ENCODE measurements at places on chromosomes 6 and 20.
A peak's percentile ranks its signal among the peaks of the same experiment; 100 is the strongest.

DNA sequence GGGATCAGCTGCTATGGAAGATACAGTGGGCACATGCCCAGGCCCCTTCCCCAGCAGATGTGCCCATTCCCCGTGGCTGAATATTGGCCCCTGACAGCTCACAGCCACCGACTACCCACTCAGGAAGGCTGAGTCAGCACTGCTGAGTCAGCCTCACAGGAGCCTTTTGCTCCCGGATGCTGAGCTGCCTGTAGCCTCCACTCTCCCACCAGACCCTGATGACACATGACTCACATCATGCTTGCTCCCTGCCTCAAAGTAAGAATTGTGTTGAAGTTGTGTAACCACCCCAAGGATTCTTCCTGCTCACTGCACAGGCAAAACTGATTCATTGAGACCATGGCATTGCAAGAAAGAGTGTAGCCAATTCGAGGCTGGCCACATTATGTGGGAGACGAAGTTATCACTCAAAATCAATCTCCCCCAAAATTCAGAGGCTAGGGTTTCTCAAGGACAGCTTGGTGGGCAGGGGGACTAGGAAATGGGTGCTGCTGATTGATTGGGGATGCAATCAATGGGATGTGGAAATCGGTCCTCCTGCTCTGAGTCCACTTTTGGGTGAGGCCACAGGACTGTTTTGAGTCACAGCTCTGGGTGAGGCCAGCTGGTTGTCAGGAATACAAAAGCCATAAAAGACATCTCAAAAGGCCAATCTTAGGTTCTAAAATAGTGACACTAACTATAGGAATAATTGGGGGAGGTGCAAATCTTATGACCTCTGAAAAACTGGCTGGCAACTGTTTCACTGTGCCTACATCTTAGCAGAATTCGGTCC, 556.6 kb upstream of the CDH4 start:
- no peak for DNase-seq

- DNase-seq = no peak
Observed at GRCh38 chr6:165571068-165571682, 91.9 kb downstream of the PDE10A start.

GRCh38 chr6:36118550-36119107, 11.7 kb upstream of the MAPK13 start:
- DNase-seq = peak; percentile 50

DNA sequence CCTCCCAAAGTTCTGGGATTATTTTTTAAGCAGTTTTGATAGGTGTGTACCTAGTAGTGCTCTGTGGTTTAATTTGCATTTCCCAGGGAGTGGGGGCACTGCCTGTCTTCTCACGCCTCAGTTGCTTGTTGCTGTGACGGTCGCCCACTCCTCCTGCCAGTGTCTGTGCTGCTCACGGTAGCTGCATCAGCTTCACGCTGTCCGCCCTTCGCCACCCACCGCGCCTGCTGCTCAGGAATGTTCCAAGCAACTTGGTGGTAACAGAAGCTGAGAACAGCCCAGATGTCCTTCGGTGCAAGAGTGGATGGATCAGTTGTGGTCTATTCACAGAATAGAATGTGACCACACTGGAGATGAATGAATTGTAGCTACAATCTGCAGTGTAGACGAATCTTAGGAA, 22.9 kb downstream of the DNAJC5 start:
- no peak for DNase-seq

- no peak for DNase-seq
Observed at GRCh38 chr6:55568808-55569439, 10.1 kb downstream of the HMGCLL1 start.

DNA sequence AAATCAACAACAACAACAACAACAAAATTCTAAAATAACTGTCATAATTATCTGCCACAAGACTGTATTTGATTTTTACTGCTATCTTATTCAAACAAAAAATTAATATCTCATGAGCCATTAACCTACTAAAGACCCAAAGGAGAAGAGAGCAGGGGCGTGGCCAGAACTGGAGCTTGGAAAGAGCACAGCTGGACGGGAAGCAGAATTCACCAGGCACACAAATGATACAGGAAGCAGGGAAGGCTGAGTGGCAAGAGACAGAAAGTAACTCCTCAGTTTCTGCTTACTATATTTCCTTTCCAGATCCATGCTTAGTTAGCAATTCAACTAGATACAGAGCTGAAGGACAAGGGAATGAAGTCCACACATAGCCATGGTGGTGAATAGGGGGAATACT, 54.4 kb downstream of the FKBP5 start:
- no peak for DNase-seq

DNA sequence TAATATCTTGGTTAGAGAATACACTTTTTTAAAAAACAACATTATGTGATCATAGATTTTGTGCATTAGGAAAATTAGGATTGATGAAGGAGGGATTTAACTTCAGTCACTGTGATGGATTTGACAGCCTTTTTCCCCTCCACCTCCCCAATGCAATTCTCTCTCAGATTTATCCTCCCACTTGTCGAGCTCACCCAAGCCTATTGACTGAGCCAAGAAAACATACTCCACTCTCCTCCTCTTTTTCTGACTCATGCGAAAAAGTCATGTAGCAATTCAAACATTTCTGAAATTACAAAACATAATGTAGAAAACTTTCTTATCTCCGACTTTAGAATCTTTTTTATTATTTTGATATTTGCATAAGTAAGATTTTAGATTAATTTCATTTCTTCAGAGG, 24.1 kb downstream of the KLHL32 start:
- no peak for DNase-seq

- no peak for DNase-seq
Observed at GRCh38 chr6:159487636-159488035, 205.4 kb downstream of the SOD2 start.

DNA sequence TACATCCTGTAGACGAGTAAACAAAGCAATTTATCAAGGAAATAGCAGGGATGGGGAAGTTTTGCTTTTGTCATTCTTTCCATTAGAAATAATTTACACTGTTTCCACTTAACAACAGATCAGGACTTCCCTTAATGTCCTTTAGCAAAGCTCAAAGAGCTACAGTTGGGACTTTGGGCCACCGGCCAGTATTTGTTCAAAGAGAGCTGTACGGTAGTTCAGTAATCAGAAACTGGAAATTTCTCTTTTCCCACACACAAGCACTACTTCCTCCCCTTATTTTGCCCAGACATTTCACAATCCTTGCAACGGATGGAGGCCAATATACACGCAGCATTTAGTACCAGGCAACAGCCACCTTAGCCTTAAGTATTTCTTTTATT, 12.1 kb upstream of the HINT3 start:
- no peak for DNase-seq

- DNase-seq = no peak
Observed at GRCh38 chr6:15936503-15936902, 192.4 kb upstream of the MYLIP start.

GRCh38 chr6:150857062-150857944, 8.2 kb upstream of the MTHFD1L start:
- no peak for DNase-seq

DNA sequence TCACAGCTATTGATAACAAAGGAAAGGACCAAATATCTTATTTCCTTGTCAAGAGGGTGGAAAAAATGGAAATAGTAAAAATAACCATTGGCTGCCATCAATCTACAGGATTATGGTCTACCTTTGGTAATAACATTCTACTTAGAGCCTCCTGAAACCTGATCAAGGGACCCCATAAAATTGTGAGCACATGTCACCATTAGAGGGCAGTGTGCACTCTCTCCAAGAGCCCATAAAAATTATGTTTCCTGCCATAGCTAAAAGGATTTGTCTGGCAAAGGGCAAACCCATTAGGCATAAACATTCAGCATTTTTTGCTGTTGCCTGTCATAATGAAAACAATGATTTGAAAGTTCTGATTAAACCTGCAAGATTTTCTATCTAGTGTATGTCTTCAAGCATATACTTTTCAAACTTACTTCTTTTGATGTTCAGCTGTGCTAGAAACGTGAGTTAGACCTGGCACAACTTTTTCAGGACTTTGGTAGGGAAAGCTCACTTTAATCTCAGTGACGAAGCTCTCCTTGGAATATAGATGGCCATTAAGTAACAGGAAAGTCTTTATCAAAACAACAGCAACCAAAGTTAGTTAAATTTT, 120.7 kb upstream of the ZFP64 start:
- peak; percentile 46 for DNase-seq

DNA sequence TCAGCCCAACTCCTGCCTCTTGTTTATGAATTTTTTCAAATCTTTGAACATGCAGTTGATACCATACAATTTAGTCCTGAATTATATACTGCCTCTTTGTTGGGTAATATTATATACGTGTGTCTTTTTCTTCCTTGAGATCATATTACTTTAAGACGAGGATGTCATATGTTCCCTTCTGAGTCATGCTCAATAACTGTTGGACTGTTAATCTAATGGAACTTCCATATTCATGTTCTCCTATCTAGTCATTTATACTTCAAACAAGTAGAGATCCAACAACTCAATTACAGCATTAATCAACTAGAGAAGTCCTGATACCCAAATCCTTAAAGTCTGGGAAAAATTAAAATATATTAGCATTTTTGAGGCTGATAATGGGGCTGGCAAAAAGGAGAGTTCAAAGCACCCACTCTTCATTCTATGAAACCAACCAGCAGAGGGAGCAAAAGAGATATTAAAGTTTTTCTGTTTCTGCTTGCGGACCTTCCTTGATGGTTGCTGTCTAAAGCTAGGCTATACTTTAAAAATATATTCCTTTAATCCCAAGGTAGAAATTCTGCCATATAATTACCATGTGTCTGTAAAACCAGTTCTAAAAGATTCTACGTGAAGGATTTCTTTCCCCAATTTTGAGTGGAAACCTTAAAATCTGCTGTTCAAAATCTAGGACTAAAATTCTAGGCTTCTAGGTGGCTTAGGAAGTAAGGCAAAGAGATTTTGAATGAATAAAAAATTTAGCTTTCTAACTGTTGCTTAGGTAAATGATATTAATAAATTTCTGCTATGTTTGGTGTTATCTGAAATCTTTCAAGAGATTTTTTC, 498.9 kb downstream of the BCKDHB start:
- no peak for DNase-seq

- DNase-seq = no peak
Observed at GRCh38 chr6:142380626-142381025, 78.8 kb downstream of the ADGRG6 start.

DNA sequence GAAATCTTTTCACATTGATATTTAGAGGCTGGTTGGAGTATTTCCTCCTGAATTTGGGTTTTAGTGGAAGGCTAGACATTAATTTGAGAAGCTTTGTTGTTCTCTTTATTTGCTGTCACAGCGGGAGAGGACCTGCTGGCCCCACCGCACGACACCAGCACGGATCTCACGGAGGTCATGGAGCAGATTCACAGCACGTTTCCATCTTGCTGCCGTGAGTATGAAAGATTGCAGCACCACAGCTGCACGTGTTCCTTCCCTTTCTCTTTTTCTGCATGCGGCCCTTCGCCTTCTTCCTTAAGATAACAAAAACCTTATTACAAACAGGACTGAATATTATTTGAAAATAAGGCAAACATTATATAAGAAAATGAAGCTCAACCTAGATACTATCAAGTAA, 555.5 kb downstream of the UTRN start:
- DNase-seq = no peak

GRCh38 chr6:51842804-51843378, 244.5 kb downstream of the PKHD1 start:
- no peak for DNase-seq

DNA sequence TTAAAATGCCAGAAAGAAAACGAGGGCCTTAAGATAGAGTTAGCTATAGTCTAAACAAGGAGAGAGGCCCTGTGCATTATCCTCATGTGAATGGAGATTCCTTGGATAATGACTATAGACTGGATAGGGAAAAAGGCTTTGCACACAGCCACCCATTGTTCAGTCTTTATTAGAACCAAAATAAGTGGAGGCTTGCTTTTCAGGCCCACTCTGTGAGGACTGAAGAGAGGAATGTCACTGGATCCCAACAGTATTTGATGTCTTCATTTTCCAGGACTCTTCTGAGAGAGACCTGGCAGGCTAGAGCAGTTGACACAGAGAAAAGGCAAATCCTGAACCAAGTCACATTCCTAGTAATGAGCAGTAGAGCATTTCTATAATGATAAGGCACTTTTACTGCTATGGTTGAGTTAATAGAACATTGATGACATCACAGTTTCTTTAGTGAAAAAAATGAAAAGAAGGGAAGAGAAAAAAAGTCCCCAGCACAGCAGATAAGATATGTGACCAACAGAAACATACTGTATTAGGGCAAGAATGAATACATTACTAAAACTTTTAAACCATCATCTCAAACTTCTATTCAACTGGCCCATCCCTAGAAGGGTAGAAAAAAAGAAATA, 315.1 kb downstream of the EPHA7 start:
- no peak for DNase-seq

DNA sequence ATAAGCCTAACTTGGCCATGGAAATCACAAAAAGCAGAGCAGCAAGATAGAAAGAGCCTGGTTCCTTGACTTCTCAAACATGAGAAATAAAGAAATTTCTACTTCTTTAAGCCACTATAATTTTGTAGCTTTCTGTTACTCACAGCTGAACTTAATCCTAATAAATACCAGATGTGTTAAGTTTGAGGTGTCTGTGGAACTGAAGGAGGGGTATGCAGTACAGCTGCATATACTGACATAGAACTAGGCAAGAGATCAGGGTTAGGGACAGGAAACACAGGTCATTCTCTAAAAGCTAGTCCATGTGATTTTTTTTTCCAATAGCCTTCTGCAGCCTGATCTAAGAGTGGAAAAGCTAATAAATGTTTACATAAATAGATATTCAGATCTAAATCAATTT, 123.9 kb downstream of the COL12A1 start:
- no peak for DNase-seq

- DNase-seq = no peak
Observed at GRCh38 chr6:71290611-71291010, 2.0 kb downstream of the OGFRL1 start.

DNA sequence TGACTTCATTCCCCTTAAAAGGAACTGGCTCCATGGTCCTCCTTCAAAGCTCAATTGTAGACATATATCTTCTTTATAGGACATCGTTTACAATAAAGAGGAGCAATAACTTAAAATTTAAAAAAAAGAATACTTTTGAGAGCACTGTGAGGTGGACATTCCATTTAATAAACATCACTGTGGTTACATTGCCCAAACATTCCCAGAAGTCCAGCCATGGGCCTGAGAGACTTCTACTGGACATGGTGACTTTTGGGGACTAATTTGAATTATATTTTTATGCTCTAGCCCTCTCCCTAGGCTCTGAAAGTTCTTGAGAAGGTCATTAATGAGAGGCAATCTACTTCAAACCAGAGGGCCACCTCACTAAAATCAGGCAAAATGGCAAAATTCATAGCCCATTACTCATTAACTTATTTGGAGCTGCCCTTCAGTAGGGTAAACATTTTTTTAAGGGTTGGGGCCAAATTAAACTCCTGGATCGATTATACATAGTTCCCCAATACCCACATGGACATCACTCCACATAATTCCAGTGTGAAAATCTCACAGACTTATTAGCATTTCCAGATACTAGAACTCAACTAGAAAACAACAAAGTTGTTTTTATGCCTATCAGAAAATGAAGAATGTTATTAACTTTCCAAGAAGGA, 17.1 kb downstream of the ISM1 start:
- DNase-seq = no peak

- DNase-seq = no peak
Observed at GRCh38 chr6:116667623-116668022, 943 bp downstream of the ZUP1 start.
